ENCODE measurements at places on chromosomes 2 and 18.

DNA sequence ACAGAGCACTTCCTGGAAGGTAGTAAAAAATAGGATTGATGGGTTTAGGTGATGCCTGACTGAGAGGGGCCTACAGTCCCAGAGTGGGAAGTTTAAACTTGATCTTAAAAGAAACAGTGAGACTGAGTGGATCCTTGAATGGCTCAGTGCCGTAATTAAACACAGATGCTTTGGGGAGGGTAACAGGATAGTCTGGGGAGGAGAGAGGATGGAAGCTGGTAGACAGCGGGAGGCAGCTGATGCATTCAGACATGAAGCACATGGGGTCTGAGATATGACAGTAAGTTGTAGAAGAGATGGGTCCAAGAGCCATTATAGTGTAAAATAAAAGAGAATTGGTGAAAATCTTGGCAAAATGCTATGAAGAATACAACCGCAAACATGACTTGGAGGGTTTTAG, 54.4 kb downstream of the AOX1 start:
- DNase-seq: no peak

DNA sequence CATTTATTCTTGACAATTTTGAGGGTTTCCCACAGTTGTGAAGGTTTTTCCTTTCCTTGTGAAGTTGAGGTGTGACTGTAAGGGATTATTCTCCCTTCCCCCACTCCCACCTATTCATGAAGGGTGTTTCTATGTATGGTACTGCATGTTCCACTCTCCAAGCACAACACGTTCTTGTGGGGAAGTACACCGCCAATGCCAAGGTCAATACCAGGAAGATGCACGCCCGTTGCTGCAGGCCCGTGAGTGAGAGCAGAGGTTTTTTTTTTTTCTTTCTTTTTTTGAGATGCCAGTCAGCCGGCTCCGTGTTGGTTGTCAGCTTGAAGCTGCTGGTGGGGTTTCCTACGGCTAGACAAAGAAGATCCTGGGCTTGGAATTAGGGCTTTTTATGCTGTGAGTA, 38.6 kb upstream of the EPHA4 start:
- no peak for DNase-seq

DNA sequence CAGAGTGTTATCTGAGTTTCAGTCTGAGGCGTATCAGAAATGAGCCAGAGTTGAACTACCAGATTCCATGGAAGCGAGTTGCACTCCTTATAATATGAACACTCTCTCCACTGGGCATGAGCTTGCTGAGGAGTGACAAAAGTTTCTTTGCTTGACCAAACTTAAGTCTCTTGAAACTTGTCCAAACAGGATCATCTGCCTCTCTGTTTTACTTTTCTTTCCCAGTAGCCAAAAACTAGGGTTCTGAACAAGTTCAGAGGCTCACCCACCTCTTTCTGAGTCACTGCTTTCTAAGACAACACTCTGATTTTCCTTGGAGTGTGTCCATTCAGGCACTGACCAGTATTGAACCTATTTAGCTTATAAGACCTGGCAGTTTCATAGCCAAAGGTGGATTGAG, 233.2 kb upstream of the TCF4 start:
- no peak for DNase-seq

- DNase-seq: no peak
These were observed 43.4 kb upstream of the SMAD7 start for GRCh38 chr18:48994044-48994651.

DNA sequence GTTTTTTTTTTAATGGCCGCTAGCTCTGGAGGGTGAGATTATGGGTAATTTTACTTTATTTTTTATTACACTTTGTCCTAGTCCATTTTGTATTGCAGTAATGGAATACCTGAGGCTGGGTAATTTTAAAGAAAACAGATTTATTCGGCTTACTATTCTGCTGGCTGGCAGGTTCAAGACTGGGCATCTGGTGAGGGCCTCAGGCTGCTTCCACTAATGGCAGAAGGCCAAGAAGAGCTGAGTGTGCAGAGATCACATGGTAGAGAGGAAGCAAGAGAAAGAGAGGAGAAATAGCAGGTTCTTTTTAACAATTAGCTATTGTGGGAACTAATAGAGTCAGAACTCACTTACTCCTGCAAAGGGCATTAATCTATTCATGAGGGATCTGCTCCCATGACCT, 52.4 kb upstream of the ARHGAP28 start:
- DNase-seq: no peak

GRCh38 chr18:59048378-59048777, 91.3 kb upstream of the SEC11C start:
- DNase-seq: no peak

DNA sequence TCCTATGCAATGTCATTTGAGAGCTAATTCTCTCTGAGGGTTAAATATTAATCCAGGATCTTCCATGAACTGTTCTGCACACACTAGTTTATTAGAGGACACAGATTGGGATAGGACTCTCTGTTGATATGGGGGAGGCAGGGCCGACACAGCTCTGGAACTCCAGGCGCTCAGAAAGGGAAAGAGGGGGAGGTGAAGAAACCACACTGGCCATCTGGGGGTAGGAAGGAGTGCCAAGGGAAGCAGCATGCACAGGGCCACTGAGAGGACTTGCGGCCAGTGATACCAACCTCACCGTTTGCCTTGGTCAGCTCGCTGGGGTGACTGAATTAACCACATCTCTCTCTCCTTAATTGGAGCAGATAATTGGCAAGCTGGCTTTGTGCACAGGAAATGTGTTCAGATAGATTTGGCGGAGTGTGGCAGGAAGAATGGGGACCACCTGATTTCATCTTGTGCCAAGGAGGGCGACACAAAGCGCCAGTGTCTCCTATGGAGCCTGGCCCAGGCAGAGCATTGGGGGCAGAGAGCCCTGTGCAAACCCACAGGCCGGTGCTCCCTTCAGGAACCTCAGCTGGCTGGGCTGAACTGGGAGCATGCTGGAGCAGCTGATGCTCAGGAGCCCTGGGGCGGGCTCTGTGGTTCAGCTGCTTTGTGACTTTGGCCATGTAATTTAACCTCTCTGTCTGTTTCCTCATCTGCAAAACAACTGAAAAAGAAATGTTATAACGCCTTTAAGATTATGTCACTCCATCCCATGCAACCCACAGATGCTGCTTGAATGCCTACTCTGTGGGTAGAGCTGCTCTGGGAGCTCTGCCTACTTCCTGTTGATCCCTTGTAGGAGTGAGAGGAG, 114.7 kb upstream of the STON1 start:
- no peak for DNase-seq
